ENCODE measurements at places on chromosomes 3 and 15.

DNA sequence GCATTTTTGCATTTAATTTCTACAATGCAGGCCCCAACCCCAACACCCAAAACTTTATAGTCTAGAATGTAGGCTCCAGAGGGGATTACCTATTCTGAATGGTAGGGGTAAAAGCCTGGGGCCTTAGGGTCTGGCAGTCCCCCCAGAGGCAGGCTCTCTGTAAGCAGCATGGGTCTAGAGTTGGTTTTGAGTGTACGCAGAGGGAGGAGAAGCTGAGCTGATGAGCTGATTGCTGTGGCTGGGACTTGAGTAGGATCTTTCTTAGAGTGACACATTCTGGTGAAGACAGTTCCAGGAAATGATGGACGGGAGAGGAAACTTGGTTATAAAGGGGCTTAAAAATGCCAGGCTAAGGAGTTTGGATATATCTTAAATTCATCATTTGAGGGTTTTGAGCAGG is 2.1 kb downstream of the LPP start:
- H3K36me3 ChIP-seq: no peaks in the 10 kb centered on the region
- H3K4me1 ChIP-seq: peaks cover 2% of the 10 kb centered on the region
- no peak overlapping the region for H3K4me3 ChIP-seq
- H3K27ac ChIP-seq: no peak overlapping the region
- H3K27me3 ChIP-seq: no peaks in the 10 kb centered on the region
- DNase-seq: no peak

DNA sequence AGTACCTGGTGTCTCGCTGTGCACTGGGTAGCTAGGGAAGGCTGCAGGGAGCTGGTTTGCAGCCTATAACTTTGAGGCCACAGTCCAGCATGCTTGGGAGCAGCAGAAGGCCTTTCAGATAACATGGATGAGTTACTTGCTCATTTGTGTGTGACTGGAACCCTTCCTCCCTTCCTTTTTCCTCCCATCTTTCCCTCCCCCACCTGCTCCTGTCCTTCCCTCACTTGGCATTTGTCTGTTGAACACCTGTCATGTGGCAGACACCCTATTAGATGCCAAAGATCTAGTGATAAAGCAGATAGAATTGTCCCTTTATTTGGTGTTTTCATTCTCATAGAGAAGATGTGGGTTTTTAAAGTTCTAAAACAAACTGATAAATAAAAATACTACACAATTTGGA is 71.6 kb downstream of the LRTM1 start:
- H3K4me3 ChIP-seq: no peak overlapping the region
- H3K27ac ChIP-seq: no peak overlapping the region

DNA sequence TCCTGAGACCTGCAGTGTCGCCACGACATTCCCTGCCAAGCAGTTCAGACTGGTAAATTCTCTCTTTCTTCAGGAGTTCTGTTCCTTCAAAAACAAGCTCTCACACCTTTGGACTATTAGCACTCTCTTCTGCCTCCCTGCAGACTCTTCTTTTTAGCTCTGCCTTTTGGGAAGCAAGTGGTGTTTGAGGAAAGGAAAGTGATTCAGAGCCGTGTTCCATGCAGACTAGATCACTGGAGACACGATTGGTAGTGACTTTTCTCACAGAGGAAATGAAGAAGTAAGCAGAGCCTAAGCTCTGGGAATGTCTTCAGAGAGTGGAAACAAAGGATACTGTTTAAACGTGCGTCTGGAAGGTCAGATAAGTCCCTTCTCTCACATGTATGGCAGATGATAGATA is 270.6 kb upstream of the TPRG1 start:
- H3K4me1 ChIP-seq: no peaks in the 10 kb centered on the region
- no peak for DNase-seq
- no peaks in the 10 kb centered on the region for H3K36me3 ChIP-seq
- no peaks in the 10 kb centered on the region for H3K27me3 ChIP-seq

DNA sequence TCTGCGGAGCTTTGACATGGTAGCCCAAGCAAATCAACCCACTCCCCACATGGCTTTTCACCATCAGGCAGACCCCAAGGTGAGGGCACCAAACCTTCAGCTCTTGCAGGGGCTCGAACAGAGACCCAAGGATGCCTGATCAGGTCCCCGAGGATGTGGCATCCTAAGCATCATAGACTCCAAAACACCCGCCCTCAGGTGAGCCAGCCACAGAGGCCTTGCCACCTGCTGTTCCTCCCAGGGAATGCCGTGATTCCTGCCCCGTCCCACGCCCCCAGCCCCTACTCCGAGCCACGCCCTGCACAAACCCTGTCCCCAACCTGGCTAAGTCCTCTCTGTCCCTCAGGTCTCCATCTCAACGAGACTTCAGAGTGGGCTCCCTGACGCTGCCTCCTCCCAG is 34.7 kb upstream of the SLC41A3 start:
- H3K27ac ChIP-seq: no peak overlapping the region
- no peak overlapping the region for H3K4me3 ChIP-seq
- no peaks in the 10 kb centered on the region for H3K36me3 ChIP-seq
- no peak for DNase-seq
- no peaks in the 10 kb centered on the region for H3K27me3 ChIP-seq

DNA sequence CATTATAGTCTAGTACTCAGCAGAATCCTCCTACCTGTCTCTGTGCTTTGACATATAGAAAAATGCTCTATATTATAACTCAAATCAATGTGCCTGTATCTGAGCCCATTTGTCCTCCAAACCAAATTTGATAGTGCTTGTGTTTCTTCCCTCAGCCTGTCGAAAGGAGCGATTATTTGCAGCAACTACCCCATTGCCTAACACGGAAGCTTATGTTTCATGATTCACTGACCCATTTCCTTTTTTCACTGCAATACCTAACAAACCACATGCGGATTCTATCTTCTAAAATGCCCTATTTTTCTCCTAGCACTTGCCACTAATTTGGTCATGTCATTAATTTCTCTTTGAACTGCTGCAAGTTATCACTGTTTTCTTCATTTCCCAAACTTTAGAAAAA is 1220.6 kb upstream of the CADM2 start:
- DNase-seq: no peak

GRCh38 chr3:185537369-185537970 is 14.9 kb downstream of the LIPH start:
- H3K4me3 ChIP-seq: no peak overlapping the region
- no peaks in the 10 kb centered on the region for H3K36me3 ChIP-seq
- no peak overlapping the region for H3K27ac ChIP-seq
- H3K27me3 ChIP-seq: no peaks in the 10 kb centered on the region
- no peaks in the 10 kb centered on the region for H3K4me1 ChIP-seq

DNA sequence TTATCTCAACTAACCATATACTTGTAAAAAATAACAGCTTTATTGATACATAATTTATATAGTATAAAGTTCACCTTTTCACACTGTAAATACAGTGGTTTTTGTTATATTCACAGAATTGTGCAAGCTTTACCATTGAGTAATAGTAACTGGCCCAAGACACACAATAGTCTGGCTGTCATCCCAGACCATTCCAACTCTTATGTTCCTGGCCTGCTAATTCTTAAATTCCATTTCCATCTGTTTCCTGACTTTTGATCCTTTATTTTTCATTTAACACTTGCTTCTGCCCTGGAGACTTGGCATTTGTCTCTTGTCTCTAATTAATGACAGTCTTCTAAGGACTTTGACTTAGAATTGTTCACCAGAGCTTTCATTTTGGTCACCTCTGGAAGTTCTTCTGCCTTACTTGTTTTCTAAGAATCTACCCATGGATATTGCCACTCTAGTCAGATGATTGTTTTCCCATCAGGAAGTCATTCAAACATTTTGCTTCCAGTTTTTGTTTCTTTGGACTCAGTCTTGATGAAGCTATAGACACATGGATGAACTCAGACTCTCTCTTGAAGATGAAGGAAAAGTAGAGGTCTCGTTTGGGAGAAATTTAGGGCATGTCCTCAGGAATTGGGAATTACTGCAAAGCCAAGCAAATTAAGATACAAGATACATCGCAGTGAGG is 27.2 kb upstream of the PLSCR4 start:
- DNase-seq: no peak
- H3K27me3 ChIP-seq: no peaks in the 10 kb centered on the region
- H3K4me3 ChIP-seq: no peak overlapping the region
- no peak overlapping the region for H3K27ac ChIP-seq

- DNase-seq: no peak
- no peaks in the 10 kb centered on the region for H3K36me3 ChIP-seq
- no peak overlapping the region for H3K4me3 ChIP-seq
- H3K27ac ChIP-seq: no peak overlapping the region
- no peaks in the 10 kb centered on the region for H3K27me3 ChIP-seq
Measured at GRCh38 chr15:23415321-23415865, 31.6 kb downstream of the GOLGA6L2 start.

DNA sequence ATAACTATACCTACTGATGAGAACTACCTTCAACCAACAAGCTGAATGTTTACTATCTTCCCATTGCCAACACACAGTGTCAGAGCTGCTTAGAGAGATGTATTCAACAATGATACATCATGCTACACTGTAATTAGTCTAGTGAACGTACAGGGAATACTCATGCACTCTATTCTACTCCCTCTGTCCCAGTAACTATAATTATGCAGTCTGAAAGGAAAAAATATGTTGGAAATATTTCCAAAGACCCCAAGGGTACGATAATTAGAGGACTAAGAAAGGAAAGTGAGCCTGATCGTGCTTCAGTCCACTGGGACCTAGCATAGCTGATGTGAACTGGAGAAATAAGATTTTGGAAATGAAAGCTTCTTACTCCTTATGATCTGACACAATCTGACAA is 36.9 kb upstream of the FSIP1 start:
- no peaks in the 10 kb centered on the region for H3K27me3 ChIP-seq
- no peak overlapping the region for H3K4me3 ChIP-seq
- H3K4me1 ChIP-seq: peaks cover 4% of the 10 kb centered on the region
- DNase-seq: no peak
- H3K36me3 ChIP-seq: no peaks in the 10 kb centered on the region
- H3K27ac ChIP-seq: no peak overlapping the region
